ENCODE measurements at places on chromosomes 13 and 19. TPM values are rescaled to one million over a fixed set of nuclear protein-coding genes. Genes with fewer than 3 reads are reported as not detected.

Gene ZNF708
- total RNA-seq, result 9.1 TPM

Gene METTL21C
- total RNA-seq, result not detected

Gene ACER1
- total RNA-seq, result not detected

Gene IGSF23
- total RNA-seq, result not detected

Gene KLK14
- not detected for total RNA-seq

Gene CEACAM3
- total RNA-seq, result 20.3 TPM

Gene FGF22
- 0.38 TPM for total RNA-seq

Gene PLK5
- total RNA-seq, result not detected

Gene ZNF570
- 7.7 TPM for total RNA-seq

Gene PTH2
- not detected for total RNA-seq

Gene HCST
- 57.0 TPM for total RNA-seq

Gene POU2F2
- 3.2 TPM for total RNA-seq

Gene YJEFN3
- total RNA-seq, result 0.84 TPM

Gene ZNF426
- 10.6 TPM for total RNA-seq

Gene TINCR
- 1.7 TPM for total RNA-seq

Gene GJA3
- 0.19 TPM for total RNA-seq
